ENCODE measurements at places on chromosomes 6 and 20.

GRCh38 chr6:107542192-107542668 lies 52.3 kb downstream of the SOBP start:
- DNase-seq = no peak
- H3K27me3 ChIP-seq = no peaks in the 10 kb centered on the region
- H3K27ac ChIP-seq = no peak overlapping the region
- no peak overlapping the region for H3K4me3 ChIP-seq
- no peaks in the 10 kb centered on the region for H3K4me1 ChIP-seq
- H3K36me3 ChIP-seq = no peaks in the 10 kb centered on the region

DNA sequence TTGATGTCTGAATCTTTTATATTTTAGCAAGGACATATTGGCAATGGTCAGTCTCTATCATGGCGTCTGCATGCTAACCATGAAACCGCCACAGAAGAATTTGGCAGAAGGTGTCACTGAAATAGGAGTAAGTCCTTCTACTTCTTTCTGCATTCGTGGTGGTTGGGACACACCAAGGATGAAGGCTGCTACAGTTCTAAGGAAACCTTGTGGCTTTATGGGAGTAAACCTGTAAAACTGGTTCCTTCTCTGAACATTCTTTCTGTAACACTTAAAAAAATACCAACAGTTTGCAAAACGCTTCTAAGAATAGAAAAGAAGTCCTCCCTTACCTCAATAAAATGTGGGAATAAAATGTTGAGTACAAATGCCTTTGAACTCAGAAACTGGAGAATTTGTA lies 195.3 kb downstream of the SLC24A3 start:
- H3K4me3 ChIP-seq = no peak overlapping the region
- no peak for DNase-seq
- no peaks in the 10 kb centered on the region for H3K27me3 ChIP-seq

GRCh38 chr6:147774856-147775255 lies 266.4 kb downstream of the SAMD5 start:
- no peaks in the 10 kb centered on the region for H3K36me3 ChIP-seq
- H3K27ac ChIP-seq = no peak overlapping the region
- no peaks in the 10 kb centered on the region for H3K27me3 ChIP-seq
- no peak for DNase-seq
- H3K4me3 ChIP-seq = no peak overlapping the region

DNA sequence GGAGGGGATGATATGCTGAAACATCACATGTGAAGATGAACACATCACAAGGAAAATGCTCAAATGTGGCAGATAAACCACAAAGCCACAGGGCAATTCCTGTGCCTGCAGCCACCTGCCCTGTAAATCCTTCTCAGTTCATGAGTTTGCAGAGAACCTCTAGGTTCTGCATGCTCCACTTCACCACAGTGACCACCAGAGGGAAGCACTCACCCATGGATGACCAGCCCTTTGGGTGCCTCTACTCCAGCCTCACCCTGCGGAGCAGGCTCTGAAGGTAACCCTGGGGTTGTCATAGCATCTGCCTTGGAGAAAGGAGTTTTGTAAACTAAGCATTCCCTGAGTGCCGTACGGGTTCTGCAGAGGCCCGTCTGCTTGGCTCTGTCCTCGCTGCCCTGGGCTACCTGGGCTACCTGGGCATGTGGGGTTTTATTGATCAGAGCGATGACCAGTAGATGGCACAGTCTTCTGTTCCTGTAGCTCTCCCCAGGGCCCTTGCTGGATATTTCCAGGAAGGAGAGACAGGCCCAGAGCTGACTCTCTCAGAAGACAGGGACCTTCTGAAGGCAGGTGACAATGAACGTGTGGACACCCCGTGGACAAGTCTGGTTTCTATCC lies 31.7 kb upstream of the CST1 start:
- no peaks in the 10 kb centered on the region for H3K36me3 ChIP-seq
- no peak overlapping the region for H3K27ac ChIP-seq
- H3K4me3 ChIP-seq = no peak overlapping the region

- no peaks in the 10 kb centered on the region for H3K27me3 ChIP-seq
- no peak overlapping the region for H3K27ac ChIP-seq
- no peaks in the 10 kb centered on the region for H3K36me3 ChIP-seq
- H3K4me3 ChIP-seq = no peak overlapping the region
Observed at GRCh38 chr6:165511807-165512206, 151.2 kb downstream of the PDE10A start.

DNA sequence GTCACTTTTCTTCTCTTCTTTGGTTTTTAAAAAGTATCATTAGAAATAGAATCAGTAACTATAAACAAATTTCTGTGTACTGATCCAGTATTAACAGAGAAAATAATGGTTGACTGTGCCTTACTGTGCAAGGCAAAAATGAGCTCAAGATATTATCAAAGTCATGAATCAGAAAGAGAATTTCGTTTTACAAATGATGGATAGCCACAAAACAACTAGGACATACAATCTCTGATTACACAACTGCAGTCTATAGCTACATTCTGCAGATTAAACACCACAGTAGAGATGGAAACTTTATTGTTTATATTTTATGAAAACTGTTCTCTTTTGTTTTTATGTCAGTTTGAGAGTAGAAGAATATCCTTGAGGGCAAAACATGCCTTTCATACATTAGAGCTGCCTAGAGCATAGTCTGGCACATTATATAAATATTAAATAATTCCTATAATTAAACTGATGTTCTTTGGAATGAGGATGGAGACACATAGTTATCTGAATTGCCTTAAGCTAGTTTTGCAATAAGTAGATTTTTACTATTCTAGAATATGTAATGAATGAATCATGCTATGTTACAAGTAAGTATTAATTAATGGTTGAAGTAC lies 333.1 kb downstream of the LAMA2 start:
- no peaks in the 10 kb centered on the region for H3K4me1 ChIP-seq
- no peak overlapping the region for H3K4me3 ChIP-seq
- H3K27me3 ChIP-seq = no peaks in the 10 kb centered on the region
- DNase-seq = no peak

Measured in HCT116 (cell line).